ENCODE measurements at places on chromosomes 16 and 17.

GRCh38 chr17:56679115-56679776 is 85.7 kb downstream of the NOG start:
- DNase-seq = peak; percentile 53

DNA sequence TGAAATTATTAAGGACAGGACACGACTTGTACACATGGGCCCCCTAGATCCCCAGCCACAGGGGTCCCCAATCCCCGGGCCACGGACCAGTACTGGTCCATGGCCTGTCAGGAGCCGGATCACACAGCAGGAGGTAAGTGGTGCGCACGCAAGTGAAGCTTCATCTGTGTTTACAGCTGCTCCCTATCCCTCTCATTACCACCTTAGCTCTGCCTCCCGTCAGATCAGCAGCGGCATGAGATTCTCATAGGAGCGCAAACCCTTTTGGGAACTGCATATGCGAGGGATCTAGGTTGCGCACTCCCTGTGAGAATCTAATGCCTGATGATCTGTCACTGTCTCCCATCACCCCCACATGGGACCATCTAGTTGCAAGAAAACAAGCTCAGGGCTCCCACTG is 137.8 kb upstream of the ZFHX3 start:
- DNase-seq = no peak

GRCh38 chr16:26345966-26346365 is 654.2 kb downstream of the HS3ST4 start:
- no peak for DNase-seq

DNA sequence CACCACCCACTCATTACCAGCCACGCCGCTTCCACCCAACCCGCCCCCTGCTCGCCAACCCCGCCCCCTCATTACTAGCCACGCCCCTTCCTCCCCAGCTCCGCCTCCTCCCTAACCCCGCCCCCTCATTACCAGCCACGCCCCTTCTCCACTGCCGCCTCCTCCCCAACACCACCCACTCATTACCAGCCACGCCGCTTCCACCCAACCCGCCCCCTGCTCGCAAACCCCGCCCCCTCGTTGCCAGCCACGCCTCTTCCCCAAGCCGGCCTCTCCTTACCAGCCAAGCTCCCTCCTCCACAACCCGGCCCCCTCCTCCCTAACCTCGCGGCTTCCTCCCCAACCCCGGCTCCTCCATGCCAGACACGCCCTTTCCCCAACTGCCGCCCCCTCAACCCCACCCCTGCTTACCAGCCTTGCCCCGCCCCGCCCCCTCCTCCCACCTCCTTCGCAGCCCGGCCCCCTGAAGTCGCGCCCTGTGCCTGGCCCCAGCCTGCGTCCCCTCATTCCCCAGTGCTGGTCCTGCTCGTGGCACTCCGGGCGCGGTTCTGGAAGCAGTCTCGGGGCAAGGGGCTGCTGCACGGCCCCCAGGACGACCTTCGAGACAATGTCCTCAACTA is 7.3 kb downstream of the SLC22A31 start:
- peak; percentile 89 for DNase-seq

DNA sequence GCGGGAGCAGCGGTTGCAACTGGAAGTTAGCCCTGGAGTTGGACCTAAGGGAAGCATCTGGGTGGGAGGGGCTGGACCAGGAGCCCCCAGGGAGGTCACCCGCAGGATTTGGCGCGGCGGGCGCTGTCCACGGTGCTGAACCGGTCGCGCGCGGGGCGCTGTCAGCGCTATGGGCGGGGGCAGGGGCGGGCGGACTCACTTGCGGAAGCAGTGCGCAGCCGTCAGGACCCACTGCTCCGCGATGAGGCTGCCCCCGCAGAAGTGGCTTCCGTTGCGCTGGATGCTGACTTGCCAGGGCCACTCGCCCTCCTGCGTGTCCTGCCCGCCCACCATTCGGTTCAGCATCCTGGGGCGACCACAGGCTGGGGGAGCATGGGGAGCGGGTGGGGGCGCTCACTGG is 4.5 kb downstream of the PRSS27 start:
- peak; percentile 89 for DNase-seq

GRCh38 chr16:24348545-24349290 is 92.6 kb downstream of the CACNG3 start:
- no peak for DNase-seq

DNA sequence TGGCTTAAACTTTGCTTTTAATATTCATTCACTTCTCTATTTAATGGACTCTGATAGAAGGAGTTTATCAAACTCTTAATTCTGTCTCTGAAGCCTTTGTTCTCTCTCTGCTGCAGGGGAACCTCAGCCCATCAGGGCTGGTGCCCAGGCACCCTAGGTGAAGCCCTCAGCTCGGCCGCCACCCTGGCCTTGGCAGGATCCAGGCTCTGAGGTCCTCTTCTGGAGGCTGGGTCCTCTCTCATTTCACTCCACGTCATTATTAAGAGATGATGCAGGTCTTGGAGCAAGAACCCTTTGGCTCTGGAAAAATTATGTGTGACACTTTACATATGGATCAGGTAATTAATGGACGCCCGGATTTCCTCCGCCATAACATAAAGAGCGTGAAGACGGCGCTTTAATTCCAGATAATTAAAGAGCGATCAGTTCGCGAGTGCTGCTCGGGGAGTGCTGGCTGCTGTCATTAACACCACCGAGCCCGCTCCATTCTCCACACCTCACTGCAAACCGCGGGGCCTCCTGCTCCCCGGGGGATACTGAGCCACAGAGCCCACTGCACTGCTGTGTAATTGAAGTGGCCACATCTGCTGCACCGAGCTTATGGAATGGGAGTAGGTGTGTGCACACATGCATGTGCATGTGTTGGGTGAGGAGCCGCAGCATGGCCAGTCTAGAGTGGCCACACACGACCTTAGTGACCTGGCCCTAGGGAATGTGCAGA is 259.4 kb upstream of the TNRC6C start:
- DNase-seq = no peak

DNA sequence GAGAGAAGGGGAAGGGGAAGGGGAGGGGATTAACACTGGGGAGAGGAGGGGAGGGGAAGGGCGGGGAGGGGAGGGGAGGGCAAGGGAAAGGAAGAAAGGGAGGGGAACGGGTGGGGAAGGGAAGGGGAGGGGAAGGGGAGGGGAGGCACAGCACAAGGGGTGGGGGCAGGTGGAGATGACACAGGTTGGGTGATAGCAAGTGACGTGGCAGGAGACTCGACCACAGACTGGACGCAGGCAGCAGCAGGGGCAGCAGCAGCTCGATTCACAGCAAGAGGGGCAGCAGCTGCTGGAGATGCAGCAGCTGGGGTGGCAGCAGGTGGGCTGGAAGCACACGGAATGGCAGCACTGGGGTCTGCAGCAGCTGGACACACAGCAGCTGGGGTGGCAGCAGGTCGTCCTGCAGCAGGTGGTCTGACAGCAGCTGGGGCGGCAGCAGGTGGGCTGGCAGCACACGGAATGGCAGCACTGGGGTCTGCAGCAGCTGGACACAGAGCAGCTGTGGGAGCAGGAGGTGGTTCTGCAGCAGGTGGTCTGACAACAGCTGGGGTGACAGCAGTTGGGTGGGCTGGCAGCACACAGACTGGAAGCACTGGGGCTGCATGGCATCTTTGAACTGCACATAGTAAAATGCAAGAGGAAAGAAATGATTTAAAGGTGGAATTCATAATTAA is at the start of gene KRTAP4-16:
KRTAP4-16 (minus strand) TSS at position 624 of the 674 bp plus-strand sequence; CDS start at position 624, 0 bp downstream.
- no peak for DNase-seq

DNA sequence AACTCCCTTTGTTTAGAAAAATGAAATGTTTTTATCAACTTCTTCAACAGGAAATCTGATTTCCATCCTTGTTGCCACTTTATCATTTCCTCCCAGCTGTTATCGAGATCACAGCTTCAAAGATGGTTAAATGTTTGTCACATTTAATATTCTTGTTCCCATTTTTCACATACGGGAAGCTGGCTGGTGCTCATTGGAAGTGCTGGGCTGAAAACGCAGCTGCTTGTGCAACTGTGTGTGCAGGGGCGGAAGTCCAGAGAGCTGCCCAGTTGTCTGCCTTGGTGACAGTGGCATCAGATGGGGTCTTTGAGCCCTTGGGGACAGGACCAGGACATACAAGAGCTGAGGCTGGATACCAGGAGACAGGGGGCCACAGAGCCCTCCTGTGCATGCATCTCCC is 549.2 kb upstream of the CDH11 start:
- DNase-seq = peak; percentile 22

DNA sequence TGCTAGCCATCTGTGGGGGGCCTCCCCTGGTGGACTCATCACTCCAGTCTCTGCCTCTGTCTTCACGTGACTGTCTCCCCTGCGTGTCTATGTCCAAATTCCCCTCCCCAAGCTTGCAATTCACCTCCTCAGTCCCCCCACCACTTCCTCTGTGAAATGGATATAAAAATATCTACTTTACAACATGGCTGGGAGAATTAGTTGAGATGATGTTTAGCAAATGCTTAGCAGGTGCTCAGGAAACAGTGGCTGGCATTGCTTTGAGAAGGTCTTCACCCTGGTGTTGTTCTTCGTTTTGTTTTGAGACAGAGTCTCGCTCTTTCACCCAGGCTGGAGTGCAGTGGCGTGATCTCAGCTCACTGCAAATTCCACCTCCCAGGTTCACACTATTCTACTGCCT is 8.3 kb upstream of the ZCCHC14 start:
- no peak for DNase-seq

DNA sequence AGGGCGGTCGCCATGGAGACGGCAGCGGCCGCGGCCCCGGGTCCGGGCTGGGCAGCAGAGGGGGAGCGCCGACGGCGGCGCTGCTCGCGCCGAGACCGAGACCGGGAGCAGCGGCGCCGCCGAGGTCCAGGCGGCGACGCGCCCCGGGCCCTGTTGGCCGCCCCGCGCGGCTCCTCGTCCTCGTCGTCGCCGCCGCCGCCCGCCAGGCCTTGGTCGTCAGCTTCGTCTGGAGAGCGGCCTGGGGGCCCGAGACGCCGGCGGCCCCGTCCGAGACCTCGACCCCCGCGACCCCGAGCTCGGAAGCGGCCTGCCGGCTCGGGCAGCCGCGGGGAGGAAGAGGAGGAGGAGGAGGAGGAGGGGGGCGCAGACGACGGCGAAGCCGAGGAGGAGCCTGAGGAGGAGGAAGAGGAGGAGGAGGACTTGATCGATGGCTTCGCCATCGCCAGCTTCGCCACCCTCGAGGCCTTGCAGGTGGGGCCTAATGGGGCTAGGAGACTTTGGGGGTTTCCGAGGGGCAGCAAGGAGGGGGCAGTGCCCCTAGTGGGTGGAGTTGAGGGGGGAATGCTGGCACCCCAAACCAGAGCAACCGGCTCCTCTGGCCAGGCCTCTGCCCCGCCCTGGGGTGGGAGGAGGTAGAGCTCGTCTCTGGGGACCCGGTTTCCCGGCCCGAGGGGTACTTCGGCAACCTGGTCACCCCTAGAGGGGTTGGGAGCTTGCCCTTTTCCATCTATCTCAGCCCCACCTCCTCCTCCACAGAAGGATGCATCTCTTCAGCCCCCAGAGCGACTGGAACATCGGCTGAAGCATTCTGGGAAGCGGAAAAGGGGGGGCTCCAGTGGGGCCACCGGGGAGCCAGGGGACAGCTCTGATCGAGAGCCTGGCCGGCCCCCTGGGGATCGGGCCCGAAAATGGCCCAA is 1.5 kb downstream of the FBRS start:
- DNase-seq = peak; percentile 31

DNA sequence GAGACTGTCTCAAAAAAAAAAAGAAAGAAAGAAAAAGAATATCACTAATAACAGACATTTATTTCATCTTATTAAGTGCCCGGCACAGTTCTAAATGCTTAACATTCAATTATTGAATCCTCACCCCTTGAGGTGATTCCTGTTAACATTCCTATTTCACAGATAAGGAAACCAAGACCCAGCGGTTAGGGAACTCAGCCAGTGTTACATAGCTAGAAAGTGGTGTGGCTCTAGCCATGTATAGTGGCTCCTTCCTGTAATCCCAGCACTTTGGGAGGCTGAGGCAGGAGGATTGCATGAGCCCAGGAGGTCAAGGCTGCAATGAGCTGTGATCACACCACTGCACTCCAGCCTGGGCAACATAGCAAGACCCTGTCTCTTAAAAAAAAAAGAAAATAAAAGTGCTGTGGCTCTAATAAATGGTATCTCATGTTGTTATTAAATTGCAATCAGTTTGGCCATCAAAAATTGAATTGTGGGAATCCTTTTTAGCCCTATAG is 28.1 kb downstream of the ZNRF1 start:
- DNase-seq = no peak

GRCh38 chr16:79821911-79822310 is 221.4 kb upstream of the MAF start:
- DNase-seq = no peak

DNA sequence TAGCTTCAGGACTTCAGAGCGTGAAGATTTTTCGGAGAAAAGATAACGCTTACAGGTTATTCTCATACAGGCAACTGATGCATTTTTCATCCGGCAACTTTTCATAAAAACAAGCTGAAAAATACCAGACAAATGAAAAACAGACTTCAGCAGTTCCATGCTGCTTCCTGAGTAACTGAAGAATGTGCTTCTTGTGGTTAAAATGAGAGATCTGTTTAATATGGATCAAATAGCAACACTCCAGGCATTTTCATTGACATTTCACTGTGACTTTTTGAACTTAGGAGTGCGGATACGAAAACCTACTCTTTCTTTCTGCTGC is 705 bp upstream of the PITPNC1 start:
- DNase-seq = no peak

DNA sequence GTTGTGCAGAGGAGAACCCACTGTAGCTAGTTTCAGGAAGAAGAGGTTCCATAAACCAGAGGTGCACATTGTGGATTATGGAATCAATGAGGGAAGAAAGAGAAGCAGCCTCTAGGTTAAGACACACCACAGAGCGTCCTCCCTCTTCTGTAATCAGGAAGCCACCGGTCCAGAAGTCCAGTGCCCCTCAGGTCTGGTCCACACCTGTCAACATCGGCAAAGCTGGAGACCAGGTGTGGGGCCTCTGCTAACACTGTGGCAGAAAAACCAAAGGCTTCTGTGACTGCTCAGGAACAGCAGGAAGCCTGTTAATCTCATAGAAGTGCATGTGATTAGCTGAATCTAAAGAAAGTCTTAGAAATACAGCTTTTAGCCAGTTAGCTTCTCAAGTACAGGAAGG is 23.3 kb downstream of the LIMD2 start:
- peak; percentile 74 for DNase-seq

DNA sequence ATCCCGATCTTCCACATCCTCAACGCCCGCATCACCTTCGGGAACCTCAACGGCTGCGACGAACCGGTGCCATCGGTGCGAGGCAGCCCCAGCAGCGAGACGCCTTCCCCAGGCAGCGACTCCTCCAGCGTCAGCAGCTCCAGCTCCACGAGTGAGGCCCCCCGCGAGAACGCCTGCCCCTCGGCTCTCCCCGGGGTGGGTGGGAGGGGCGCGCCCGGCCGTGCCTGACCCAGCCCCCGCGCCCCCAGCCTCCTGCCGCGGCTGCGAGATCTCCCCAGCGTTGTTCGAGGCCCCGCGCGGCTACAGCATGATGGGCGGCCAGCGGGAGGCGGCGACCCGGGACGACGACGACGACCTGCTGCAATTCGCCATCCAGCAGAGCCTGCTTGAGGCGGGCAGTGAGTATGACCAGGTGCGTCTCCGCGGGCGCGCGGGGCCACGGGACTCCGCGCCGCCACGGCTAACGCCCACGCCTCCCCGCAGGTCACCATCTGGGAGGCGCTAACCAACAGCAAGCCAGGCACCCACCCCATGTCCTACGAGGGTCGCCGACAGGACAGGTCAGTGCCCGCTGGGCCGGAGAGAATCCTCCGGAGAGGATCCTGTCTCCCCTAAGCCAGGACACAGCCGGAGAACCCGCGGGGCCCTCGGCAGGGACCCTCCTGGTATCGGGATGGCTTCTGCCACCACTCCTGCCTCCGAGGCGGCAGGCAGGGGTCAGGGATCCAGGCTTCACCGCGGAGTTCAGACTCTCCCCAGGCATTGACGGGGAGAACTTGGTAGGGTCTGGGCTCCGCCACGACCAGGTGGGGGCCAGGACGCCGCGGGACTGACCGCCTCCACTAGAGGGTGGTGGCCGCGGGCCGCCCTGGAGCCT is 10.1 kb downstream of the CORO6 start:
- no peak for DNase-seq

GRCh38 chr16:49969091-49970030 is 55.7 kb upstream of the CNEP1R1 start:
- no peak for DNase-seq
